ENCODE measurements at places on chromosomes 6 and 20.

GRCh38 chr20:61596687-61597330, 344.7 kb downstream of the CDH4 start:
- DNase-seq, result no peak

DNA sequence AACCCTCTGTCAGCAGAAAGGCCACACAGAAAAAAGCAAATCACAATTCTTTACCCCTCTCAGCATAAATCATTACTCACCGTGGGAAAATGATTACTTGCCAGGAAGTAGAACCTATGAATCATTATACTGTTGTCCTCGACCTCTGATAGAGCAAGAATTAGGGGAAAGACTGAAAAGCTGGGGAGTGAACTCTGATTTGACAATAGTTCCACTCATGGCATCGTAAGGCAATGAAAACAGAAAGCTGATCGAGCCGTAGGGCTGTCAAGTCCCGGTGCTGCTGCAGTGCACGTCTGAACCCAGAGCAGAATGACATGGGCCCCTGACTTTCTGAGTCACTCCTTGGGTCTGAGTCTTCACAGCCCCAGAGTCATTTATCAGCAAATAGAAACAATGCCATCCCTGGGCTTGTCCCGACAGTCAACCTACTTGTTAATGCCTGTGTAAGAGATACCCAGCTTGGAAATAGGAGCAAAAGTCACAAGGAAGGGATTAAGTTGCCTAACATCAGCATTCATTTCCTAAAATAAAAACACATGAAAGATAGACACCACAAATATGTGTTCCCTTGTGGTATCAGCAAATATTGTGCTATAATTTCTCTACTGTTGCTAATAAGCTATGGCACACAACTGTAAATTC, 224.8 kb upstream of the MARCKS start:
- DNase-seq, result no peak

- no peak for DNase-seq
These were observed 31.6 kb upstream of the CSNK2A1 start for GRCh38 chr20:575230-575629.

DNA sequence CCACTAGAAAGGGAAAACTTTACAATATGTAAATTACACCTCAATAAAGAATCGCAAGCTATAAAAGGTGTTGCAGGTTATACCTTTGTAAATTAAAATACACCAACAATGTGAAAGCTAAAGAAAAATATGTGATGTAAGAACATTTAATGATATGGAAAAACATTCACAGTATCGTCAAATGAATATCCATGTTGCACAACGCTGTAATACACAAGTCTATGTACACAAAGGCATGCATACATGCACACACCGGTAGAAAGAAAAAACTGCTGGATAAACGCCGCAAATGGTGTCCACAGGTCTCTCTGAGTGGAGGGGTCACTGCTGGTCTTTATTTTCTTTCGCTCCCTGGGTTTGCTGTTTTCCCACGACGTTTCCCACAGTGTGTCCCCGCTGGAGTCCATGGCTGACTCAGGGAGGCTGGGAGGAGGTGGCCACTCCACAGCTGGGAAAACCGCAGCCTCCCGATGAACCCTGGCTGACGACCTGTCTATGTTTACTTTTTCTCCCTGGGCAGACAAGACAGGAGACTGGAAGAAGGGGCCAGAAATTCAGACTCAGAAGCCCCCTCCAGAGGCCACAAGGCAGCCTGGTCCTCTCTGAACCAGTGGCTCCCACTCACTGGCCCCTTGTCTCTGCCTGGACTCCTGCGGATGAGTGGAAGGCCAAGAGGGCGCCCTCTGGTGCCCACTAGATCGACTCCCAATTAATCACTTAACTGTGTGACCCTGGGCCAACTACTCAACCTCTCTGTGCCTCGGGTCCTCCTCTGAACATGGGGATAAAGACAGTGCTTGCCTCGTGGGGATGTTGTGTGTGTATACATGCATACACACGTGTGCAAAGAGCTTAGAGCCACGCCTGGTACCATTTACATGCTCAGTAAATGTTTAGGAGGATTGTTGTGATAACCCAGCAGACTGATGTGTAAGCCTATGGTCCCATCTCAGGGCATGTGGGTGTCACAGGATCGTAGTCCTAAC, 12.8 kb upstream of the BPI start:
- DNase-seq, result no peak

GRCh38 chr6:168212362-168212761, 107.2 kb downstream of the DACT2 start:
- DNase-seq, result no peak

DNA sequence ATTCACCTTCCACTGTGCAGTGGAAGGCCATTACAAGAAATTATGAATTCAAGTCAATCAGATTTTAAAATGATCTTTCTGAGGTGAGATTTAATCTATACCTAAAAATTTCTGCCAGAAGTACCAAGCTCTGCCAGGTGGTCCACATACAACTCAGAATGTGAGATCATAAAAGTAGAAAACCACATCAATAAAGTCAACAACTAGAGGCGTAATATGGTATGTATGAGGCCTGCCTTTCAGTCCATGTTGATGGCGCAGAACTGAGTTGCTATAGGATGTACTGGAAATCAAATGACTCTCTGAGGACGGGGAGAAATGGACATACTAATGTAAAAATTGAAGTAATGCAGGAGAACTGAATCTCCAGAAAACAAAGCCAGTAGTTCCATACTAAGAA, 163.8 kb upstream of the FBXL4 start:
- DNase-seq, result no peak

DNA sequence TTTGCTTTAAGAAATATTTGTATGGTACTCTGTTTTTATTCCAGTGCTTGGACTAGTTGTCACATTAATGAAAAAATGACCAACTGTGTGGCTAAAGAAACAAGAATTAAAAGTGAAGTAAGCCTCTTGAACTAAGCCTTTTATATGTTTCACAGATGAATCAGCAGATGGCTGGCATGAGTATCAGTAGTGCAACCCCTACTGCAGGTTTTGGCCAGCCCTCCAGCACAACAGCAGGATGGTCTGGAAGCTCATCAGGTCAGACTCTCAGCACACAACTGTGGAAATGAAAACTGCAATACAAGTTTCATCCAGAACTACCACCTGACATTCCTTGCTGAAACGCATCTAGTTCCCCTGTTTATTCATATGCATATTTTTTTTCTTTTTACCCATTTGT, 96.8 kb downstream of the B3GAT2 start:
- DNase-seq, result no peak

DNA sequence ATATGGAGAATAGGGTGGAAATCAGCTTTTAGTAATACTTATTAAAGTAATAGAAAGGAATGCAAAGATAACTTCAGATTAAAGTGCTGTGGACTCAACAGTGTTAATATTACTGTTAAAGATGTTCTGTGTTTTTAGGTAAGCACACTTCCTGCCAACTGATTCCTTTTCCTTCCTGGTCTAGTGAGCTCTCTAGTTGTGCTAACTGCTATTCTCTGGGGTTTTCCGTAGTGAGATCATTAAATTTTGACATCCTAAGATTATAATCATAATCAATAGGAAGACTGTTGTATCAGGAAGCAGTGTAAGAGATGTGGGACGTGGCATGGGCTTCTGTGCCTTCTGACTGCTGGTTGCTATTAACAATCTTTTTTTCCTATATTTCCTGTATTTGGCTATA, 1.2 kb upstream of the TMEM217 start:
- DNase-seq, result no peak

DNA sequence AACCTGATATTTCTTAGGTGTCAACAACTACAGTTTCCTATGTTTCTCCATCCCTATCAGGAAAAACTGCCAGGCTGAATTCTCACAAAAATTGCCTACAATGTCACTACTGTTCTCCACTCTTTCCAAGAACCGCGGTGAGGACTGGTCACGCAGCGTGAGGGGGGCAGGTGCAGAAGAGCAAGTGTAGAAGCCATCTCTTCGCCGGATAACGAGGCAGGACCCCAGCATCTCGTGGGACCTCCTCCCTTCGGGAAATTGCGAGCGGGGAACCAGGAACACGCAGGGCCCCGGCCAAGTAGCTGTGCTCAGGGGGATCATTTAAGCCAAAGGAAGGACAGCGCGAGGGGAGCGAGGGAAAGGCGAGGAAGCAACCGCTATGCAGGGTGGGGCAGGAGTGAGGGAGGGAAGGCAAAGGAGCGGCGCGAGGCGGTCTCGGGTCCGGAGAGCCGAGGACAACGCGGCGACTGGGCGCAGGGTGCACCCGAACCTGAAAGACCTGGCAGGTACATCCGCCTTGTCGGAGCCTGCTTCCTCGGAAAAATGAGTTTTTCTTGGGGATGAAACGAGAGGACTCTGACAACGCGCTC, 559 bp downstream of the APMAP start:
- peak; percentile 28 for DNase-seq

GRCh38 chr20:51400051-51400926, 142.2 kb downstream of the NFATC2 start:
- DNase-seq, result peak; percentile 65

DNA sequence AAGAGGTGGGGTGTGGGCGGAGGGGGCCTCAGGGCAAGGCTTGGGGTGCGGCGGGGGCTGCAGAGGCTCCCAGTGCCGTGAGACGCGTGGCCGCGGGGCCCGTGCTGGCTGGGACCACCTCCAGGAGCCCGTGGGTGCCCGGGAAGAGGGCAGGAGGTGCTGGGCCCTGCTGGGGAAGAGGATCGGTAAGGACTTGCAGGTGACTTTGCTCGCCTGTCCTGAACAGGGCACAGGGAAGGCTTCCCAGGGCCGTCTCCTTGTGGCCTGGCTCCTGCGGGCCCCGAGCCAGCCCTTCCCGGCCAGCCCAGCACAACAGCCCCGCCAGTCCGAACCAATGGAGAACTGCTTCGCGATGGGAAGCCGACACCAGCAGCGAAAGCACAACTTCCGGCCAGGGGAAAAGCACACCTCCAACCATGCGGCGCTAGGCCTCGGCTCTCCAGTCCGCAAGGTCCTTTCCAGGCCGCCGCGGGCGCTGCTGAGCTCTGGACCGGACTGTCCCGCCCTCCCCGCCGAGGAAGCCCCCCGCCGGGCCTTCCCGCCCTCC, 32.3 kb downstream of the IRF4 start:
- no peak for DNase-seq

- DNase-seq, result no peak
These were observed 81.1 kb downstream of the RIMS1 start for GRCh38 chr6:71967436-71967835.

- DNase-seq, result no peak
These were observed 34.3 kb downstream of the RPRD1B start for GRCh38 chr20:38067717-38068365.

DNA sequence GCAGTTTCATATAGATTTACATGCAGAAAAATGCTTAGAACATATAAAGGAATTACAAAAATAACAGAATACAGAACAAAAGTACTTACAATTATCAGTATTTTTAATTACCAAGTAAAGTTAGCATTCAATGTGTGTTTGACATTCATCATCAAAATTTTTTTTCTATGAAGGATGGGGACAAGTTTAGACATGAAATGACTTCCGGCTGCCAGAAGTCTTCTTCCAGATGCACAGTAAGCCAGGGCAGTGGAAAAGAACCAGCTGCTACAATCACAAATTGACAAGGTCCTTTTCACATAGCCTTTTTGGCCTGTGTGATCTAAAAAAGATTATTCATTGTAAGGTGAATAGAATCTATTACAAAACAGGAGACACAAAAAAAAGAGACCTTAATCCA, 73.8 kb downstream of the HUS1B start:
- no peak for DNase-seq

- DNase-seq, result no peak
These were observed 149.4 kb downstream of the ZMYND8 start for GRCh38 chr20:47206962-47207641.

- DNase-seq, result no peak
These were observed 137.0 kb downstream of the MTHFD1L start for GRCh38 chr6:151002491-151002935.

DNA sequence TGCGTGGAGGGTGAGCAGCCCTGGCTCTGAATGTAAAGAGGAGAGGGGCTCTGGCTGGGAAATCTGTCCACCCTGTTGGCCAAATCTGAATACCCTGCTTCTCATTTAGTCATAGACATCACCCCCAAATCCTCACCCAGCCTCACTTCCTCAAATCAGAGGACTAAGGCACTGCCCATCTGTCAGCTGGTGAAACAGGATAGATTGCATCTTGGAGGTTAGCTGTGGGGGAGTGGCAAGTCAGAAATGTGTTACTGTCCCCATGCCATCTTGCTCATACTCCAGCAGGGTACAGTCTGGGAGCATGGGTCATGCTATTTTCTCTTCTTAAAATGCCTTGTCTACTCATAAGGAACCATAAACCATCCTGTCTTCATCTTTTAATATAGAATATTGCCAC, 9.5 kb upstream of the DTNBP1 start:
- DNase-seq, result no peak

DNA sequence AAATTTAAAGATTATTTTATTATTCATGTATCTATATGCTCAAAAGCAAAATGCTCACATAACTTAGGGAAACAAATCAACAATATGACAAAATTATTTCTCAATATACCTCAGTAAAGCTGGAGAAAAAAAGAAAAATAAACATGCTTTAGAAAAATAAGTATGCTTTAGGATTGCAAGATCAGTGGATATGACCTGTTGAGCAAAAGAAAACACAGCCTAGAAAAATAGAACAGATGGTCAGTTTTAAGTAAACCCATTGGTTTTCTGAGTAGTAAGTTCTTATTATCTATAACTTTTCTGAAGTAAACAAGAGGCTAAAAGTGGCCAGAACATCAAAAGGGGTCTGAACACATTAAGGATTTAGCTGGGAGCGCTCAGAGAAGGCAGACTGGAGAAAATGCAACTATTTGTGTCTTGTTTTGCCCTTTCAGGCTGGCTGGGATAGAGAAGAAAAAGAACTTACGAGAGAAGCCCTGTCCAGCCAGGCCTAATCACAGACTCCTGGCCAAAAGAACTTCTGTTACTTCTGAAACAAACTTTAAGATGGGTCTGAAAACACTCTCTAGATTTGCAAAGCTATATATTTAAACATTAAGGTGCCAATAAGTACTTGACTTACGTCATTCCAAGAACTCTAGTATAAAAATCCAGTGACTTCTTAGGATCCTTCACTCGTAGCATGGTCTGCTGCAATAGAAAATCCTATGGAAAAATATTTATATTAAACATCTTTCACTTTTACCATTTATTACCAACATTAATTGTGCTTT, 16.5 kb downstream of the GLO1 start:
- DNase-seq, result no peak

- DNase-seq, result no peak
These were observed 64.6 kb upstream of the ADGRF1 start for GRCh38 chr6:47106721-47107197.

GRCh38 chr20:63848003-63848911, 13.0 kb upstream of the ABHD16B start:
- DNase-seq, result no peak

GRCh38 chr6:31806470-31807272, at the start of gene LSM2:
LSM2 (minus strand) TSS chr6:31806966; CDS start chr6:31806757, 209 bp downstream.
- peak; percentile 95 for DNase-seq
